ENCODE measurements at places on chromosomes 12 and 14. TPM values are rescaled to one million over a fixed set of nuclear protein-coding genes. Genes with fewer than 3 reads are reported as not detected.

DNA sequence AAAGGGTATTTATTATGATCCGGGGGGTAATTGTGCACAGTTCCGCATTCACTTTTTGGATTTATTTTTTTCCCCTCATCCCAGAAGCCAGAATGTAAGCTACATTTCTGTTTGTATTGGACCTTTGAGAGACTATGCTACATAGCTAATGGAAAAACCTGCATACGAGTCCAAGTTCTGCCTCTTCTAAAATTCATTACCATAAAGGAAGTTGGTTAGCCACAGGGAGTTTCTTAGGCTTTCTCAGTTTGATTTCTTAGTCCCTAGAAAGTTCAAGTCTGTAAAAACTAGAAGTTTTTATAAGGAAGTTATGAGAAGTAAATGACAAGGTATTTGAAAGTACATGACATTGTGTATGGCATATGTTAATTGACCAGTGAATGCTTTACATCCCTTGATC is 138.7 kb downstream of the PDE3A start:
- DNase-seq: no peak

DNA sequence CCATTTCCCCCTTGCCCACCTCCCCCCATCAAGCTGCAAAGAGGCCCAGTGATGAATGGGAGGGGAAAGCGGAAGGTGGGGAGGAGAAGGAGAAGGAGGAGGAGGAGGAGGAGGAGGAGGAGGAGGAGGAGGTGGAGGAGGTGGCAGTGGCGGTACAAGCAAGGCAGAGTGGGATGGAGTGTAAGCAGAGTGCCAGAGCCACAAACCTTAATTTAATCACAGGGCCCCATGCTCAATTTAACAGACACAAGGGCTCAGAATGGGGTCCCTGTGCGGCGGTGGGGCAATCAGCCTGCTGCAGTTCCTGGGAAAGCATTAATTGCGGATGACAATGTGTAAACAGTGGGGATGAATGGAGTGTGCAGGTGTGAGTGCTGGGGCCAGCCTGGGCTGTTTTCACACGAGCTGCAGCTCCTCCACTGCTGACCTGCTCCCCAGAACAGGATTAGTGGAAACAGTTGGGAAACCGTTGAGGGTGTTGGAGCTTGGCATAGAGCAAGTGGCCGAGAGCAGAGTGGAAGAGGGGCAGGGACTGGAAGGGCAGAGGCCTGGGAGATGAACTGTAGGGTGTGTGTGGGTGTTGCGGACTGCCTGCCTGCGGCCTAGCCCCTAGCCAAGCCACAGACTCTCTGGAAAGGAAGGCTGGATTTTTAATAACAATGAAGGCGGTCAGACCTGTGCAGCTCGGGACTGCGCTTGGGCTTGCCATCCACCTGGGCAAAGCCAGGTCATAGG is 36.4 kb upstream of the SMOC1 start:
- DNase-seq: no peak

- no peak for DNase-seq
Observed at GRCh38 chr14:80475074-80475473, 263.8 kb upstream of the DIO2 start.

The APOF gene
- polyA plus RNA-seq: not detected
